ENCODE measurements at places on chromosomes 11 and 22.

DNA sequence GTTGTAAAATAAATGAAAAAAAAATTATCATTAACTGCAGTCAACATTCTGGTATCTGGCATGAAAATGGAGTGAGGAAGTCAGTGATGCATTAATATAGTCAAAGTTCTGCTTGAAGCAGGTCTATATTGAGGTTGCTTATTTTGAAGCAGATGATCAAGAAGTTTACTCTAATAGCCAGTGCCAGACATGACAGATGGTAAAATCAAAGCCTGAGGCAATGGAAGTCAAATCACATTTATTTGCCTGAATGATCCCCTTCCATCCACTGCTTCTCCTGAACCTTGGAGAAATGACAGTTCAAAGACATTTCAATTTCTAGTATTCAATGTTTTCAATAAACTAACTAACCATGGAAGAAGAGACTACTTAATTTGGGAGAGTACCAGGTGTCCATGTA, 430.0 kb downstream of the FAM181B start:
- no peak for DNase-seq

- DNase-seq, result no peak
These were observed 8.2 kb downstream of the CREB3L1 start for GRCh38 chr11:46285594-46286033.

DNA sequence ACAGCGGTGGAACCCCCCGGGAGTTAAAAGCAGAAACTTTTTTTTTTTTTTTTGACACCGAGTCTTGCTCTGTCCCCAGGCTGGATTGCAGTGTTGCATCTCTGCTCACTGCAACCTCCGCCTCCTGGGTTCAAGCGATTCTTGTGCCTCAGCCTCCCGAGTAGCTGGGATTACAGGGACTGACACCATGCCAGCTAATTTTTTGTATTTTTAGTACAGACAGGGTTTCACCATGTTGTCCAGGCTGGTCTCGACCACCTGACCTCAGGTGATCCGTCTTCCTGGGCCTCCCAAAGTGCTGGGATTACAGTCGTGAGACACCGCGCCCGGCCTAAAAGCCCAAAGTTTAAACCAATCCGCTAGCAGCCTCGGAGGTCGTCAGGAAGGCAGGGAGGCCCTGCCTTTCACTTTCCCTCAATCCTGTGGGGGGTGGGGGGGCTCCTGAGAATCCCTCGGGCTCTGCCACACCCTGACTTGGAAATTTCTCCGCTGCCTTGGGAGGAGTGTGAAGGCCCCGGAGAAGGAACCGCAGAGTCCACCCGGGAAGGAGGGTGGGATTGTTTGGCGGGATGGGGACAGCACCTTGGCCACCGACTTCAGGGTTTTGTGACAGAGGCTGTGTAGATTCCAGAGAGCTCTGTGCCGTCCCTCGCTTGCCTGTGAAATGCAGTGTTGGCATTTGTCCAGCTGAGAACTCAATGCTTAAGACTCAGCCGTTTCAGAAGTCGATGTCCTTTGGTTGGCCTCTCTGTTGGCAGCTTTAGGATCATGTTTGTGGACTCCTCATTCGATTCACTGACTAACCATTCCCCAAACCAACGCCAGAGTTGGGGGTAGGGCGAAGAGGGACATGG, 1.0 kb downstream of the ARHGAP8 start:
- DNase-seq, result no peak

- no peak for DNase-seq
These were observed 54.3 kb upstream of the TNRC6B start for GRCh38 chr22:40123387-40123786.

- no peak for DNase-seq
These were observed 8.2 kb downstream of the CFL1 start for GRCh38 chr11:65849771-65850216.

DNA sequence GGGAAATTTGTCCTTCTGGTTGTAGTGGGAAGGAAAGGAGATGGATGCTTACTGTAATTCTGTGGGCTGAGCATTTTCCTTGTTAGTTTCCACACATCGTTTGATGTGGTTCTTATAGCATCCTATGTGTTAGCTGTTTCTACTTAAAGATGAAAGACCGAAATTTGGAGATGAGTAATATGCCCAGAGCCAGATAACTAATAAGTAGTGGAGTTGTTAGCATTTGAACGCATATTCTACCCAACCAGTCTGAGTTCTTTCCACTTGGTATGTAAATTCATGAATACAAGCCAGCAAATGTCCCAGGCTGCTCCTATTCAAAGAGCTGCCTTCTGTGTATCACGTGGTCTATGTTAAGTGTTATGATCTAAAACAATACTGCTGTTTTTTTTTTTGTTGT, 14.6 kb downstream of the SPECC1L start:
- no peak for DNase-seq

GRCh38 chr11:36631774-36632173, 33.7 kb upstream of the RAG2 start:
- DNase-seq, result no peak

- no peak for DNase-seq
These were observed 80.7 kb downstream of the MN1 start for GRCh38 chr22:27720860-27721259.

GRCh38 chr22:27620367-27621154, 181.0 kb downstream of the MN1 start:
- DNase-seq, result no peak

DNA sequence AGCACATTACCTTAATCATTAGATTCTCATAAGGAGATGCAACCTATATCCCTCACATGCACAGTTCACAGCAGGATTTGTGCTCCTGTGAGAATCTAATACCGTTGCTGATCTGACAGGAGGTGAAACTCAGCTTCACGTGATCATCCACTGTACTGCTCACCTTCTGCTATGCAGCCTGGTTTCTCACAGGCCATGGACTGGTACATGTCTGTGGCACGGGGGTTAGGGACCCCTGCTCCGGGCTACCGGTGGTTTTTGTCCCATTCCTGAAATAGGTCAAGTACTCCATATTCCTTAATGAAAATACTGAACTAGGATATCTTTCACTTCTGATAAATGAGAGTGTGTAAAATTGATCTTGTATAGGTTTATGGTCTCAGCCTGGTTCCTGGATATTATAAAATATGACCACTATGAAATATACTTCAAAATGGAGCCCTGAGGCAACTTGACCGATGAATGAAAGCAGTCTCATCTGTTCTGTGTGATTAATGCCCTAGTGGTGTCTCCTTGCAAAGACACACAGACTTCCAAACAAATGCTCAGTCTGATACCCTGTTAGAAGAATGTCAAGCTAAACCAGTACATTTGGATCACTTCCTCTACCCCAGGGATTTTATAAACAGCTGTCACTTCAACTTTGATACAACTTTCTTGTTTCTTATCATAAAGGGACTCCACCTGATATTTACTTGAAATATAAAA, 492.9 kb upstream of the ANO3 start:
- DNase-seq, result no peak

DNA sequence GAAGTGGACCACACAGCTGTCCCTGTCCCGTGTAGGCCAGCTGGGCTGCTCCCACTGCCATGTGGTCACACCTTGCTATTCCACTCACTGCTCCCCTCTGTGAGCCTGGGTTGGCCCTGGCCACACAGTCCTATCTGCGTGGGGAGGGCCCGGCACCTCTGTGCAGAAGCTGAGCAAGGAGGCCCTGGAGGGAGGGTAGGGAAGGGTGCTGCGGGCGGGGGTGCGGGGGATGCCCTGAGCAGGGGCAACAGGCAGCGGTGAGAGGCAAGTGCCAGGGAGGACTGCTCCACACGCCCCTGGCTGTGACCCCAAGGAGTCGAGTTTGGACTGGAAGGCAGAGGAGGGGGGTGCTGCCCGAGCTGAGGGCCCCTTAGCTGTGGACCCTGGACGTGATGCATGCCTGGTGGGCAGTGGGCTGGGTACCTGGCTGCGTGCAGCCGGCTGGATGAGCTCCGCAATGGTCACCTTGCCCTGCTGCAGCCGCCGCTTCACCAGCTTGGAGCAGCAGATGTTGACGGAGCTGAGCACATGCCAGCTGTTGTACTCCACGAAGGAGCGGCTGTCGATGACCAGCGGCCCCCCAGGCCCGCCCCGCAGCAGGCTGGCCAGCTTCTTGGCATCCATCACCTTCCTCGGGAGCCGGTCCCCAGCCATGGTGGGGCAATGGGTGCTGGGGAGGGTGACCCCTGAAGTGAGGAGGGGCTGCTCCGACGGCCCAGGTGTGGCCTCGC, 6.7 kb downstream of the DUSP8 start:
- no peak for DNase-seq

- DNase-seq, result no peak
These were observed 732.6 kb downstream of the NTM start for GRCh38 chr11:132103021-132103420.

DNA sequence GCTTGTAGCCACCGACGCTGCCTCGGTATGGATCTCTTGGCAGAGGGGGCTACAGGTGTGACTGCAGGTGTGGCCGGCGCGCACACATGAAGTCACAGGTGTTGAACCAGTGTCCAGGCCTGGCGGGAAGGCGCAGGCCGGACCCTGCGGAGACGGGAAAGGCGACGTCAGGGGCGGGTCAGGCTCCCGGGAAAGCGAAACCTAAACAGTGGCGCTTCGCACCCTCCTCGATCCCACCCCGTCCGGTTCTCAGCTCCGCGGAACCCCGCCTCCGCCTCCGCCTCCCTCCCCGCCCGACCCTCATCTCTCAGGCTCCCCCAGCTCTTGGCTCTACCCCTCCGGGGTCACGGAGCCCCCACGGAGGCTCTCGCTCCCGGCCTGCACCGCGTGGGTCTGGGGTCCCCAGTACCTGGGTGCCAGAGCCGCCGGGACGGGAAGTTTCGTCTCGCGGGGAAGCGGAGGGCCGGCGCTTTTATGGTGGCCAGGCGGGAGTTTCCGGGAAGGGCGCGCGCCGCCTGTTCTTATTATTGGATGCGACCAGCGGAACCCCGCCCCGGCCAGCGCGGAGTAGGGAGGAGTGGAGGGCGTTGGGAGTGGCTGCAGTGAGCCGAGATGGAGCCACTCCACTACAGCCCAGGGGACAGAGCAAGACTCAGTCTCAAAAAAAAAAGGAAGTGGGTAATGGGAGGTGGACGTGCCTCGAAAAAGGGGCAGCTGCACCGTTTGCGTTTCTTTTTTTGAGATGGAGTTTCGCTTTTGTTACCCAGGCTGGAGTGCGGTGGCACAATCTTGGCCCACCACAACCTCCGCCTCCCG, at the start of gene IRF7:
Gene IRF7, minus strand, starts transcription at position 447 of the 816 bp plus-strand sequence. CDS start 586 bp downstream, outside the sequence.
- DNase-seq, result peak; percentile 82

DNA sequence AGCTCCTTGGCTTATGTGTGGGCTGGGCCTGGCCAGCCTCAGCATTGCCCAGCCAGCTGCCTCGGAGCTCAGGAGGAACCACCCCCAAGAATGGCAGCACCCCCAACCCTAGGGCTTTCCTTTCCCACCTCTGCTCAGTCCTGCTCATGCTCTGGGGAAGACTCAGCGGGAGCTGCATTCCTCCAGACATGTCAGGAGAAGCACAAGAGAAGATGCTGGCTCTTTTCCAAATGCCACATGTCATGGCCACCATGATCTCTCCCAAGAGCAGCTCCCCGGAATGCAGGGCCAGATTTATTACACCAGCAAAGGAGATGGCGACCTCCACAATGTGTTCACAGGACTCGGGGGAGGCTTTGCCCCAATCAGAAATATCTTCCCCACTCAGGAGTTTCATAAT, 143.7 kb downstream of the PKNOX2 start:
- DNase-seq, result no peak

- no peak for DNase-seq
These were observed 217.8 kb upstream of the ZBED5 start for GRCh38 chr11:11075515-11076171.

All from stimulated activated CD8-positive, alpha-beta memory T cell treated with anti-CD3 and anti-CD28 coated beads, Interleukin-15, amount 100 ng/mL, for 48 hours (primary cell).